Left ventricle myocardium inferior (tissue), 1 donor: ENCODE measurements at places on chromosomes 4 and X. TPM values are rescaled to one million over a fixed set of nuclear protein-coding genes. Genes with fewer than 3 reads are reported as not detected.

DNA sequence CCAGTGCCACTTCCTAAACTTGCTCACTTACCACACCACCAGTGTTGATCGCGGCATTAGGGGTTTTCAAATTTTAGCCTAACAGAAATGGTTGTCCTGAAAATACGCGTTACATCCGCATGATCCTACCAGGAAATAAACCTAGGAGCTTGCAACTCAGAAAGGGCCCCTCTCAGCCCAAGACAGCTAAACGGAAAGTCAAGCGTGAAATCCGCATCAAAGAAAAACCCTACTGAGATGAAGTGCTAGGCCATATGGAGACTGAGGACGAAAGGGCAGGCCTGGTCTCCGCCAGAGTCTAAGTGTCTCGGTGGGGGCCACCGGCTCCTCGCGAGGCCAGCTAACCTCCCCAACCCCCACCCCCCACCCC is 626 bp downstream of the YTHDC1 start:
- no peak for DNase-seq

GRCh38 chr4:169234137-169234855 is 36.5 kb downstream of the SH3RF1 start:
- no peak for DNase-seq

Gene UGT2A1
- not detected for total RNA-seq

DNA sequence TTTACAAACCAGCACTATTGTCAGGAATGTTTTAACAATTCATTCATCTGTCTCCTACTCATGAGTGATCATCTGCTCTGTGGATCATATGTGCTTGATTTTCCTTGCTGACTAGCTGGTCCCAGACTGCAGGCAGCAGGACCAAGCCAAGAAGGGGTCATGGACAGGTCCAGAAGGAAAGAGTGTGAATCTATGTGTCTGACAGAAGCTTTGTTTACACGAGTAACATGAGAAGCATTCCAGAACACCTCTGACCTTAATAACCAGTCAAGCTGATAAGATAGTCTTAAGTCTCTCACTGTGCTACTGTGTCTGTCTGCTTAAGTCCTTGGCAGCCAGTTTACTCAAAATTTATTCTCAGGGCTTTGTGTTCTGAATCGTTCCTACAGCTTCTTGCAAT is 39.0 kb downstream of the GUCY1A1 start:
- no peak for DNase-seq

GRCh38 chr4:1410491-1411325 is 4.5 kb upstream of the NKX1-1 start:
- DNase-seq = peak; percentile 35

Gene CXCL13
- total RNA-seq = not detected

Gene FGFBP1
- total RNA-seq = not detected

Gene TEX13C
- total RNA-seq = not detected

GRCh38 chr4:112516471-112517066 is 589 bp upstream of the NEUROG2 start:
- DNase-seq = no peak

Gene SPANXA1
- total RNA-seq = not detected

GRCh38 chrX:43148305-43148704 is 370.3 kb upstream of the PPP1R2C start:
- DNase-seq = no peak

- DNase-seq = no peak
Observed at GRCh38 chr4:143230683-143231082, 46.0 kb downstream of the USP38 start.

Gene STK26
- 0.80 TPM for total RNA-seq

DNA sequence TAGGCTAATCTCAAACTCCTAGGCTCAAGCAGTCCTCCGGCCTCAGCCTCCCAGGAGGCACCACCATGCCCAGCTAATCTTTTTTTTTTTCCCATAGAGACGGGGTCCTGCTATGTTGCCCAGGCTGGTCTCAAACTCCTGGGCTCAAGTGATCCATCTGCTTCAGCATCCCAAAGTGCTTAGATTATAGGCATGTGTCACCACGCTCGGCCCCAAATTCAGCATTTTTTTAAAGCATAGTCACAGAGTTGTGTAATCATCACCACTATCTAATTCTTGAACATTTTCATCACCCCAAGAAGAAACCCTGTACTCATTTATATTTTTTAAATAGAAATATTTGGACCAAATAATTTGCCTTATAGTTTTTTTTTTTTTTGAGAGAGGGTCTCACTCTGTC is 10.3 kb downstream of the CENPI start:
- no peak for DNase-seq

DNA sequence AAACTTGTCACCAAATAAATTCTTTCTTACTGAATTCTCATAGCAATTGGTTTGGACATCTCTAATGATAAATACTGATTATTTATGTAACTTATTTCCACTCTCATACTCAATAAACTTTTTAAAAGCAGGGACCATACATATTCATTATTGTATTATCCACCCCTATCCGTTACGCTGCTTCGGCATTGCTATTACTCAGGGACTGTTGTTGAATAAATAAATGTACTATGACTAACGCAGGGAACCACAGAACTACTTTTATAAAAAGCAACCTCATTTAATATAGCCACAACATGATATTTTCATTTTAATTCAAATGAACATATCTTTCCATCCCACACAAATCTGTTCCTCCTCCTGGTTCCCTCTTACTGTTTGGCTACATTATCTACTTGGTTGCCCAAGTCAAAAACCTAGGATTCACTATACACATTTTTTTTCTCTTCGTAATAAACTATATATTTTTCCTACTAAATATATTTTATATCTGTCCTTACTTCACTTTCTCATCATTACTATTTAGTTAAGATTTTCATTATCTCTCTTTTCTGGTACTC is 14.9 kb upstream of the ANKRD50 start:
- DNase-seq = no peak

DNA sequence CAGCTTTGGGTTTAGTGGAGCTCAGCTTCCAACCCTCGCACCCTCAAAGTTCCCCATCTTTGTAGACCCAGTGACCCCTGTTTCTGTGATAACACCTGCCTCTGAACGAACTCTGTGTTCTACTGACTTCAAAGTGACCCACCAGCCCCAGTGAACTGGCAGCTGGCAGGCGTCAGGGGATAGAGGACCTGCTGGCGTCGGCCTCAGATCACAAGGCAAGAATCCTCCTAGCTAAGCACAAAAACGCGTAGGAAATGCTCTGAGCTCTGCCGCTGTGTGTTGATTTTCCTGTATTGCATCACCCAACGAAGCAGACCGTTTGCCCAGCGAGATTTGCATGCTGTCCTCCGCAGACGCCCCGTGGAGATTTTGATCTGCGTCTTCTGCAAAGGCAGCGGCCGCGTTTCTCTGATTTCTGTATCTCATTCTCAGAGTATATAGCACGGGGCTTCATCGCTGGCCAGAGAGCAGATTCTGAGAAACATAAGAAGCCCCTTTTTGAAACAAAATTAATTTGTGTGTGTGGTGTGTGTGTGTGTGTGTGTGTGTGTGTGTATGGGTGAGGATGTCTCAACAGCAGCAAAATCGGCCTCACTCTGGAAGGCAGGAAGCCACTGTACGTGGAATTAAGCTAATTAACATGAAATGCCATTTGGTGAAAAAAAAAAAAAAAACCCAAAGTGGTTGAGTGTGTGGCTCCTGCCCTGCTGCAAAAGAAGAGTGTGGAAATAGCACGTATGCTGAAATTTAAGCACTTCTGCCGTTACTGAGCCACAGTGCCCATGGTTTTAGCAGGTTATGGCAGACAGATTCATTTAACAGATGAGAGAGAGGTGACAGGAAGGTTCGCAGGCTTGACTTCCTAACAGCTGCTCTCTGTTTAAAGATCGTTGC is 29.2 kb upstream of the ASMTL start:
- peak; percentile 43 for DNase-seq

DNA sequence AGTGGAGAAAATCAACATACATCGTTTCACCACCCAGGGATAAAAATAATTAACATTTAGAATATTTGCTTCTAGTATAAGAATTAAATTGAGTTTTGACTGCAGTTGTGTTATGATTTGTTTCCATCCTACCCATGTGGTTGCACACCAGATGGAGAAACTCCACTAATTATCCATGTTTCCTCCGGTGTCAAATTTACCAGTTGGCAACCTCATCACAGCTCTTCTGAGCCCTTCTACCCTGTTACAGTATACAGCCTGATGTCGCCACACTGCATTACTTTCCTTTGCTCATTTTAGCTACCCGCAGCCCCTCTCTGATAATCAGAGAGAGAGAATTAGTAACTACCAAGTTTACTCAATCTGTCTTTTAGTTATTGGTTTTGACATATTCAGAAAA is 411.2 kb downstream of the DTHD1 start:
- no peak for DNase-seq

DNA sequence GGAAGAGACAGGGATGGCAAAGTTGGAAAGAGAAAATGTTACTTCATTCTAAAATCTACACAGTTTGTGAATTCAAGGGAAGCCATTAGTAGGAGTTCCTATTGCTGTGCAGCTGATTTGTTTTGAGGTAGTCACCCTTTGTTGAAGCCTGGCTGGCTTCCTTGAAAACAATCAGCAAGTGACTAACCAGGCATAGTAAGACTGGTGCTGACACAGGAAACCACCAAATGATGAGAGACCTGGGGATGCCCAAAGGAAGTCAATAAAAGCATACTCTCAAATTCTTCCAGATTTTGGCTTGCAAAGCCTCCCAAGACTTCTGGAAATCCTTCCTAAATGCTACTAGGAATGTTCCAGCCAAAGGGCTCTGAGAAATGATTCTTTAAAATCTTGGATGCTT is 23.9 kb upstream of the PRDM8 start:
- no peak for DNase-seq

Gene LAMP2
- 54.7 TPM for total RNA-seq
